ENCODE measurements at places on chromosomes 16 and 17. TPM values are rescaled to one million over a fixed set of nuclear protein-coding genes. Genes with fewer than 3 reads are reported as not detected.

GRCh38 chr16:27237219-27238015 lies 31.2 kb downstream of the NSMCE1 start:
- no peak for DNase-seq
- H3K27ac ChIP-seq: no peak overlapping the region
- no peaks in the 10 kb centered on the region for H3K4me1 ChIP-seq
- H3K36me3 ChIP-seq: no peaks in the 10 kb centered on the region
- no peaks in the 10 kb centered on the region for H3K27me3 ChIP-seq

ICAM2 gene
- total RNA-seq: 0.35 TPM

ABCC11 gene
- total RNA-seq: 0.33 TPM

PROCA1 gene
- 15.0 TPM for total RNA-seq

- H3K36me3 ChIP-seq: peaks cover 26% of the 10 kb centered on the region
- H3K27ac ChIP-seq: no peak overlapping the region
- H3K4me1 ChIP-seq: no peaks in the 10 kb centered on the region
- DNase-seq: peak; percentile 40
- H3K27me3 ChIP-seq: no peaks in the 10 kb centered on the region
These were observed 37.1 kb downstream of the LCMT1 start for GRCh38 chr16:25148568-25149215.

CHST4 gene
- total RNA-seq: 6.8 TPM

- no peaks in the 10 kb centered on the region for H3K36me3 ChIP-seq
- no peaks in the 10 kb centered on the region for H3K4me1 ChIP-seq
- DNase-seq: no peak
- no peak overlapping the region for H3K27ac ChIP-seq
- H3K27me3 ChIP-seq: no peaks in the 10 kb centered on the region
- H3K4me3 ChIP-seq: no peak overlapping the region
These were observed 19.7 kb downstream of the LRRC36 start for GRCh38 chr16:67346341-67346740.

SRCAP gene
- 63.1 TPM for total RNA-seq

DNA sequence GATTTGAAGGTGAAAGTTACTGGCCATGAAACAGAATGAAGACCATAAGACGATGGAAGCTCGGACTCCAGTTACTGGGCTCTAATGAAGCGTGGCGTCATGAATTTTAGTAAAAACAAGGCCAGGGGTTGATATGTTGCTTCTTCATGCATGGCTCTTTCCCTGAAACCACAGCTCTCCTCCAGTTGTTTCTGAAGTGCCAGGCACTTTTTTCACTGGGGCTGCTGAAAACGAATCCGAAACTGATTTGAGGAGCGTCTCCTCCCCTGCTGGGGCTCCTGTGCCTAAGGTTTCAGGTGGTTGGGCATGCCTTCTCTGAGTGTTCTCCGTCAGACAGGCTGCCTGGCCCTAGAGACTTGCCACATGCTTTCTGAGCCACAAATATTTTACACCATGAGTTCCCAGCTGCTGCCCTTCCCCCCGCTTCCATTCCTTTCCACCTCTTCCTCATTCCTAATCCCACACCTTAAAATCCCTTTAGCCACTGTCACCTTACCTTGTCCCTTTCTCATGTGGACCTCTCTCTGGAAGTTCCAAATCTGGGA lies 3.7 kb upstream of the MYL4 start:
- H3K4me1 ChIP-seq: peaks cover 10% of the 10 kb centered on the region
- H3K27ac ChIP-seq: no peak overlapping the region
- DNase-seq: peak; percentile 59
- no peak overlapping the region for H3K4me3 ChIP-seq

ZNRF1 gene
- total RNA-seq: 49.6 TPM

- H3K36me3 ChIP-seq: no peaks in the 10 kb centered on the region
- no peaks in the 10 kb centered on the region for H3K4me1 ChIP-seq
- peak within 1 kb of the TSS; percentile 57 for H3K4me3 ChIP-seq
- no peak within 1 kb of the TSS for H3K27ac ChIP-seq
These were observed at the start of gene IRF8 for GRCh38 chr16:85898521-85899442. Gene IRF8, plus strand, starts transcription at chr16:85899162. Its CDS starts 3,854 bp downstream, at chr16:85903016.

DNA sequence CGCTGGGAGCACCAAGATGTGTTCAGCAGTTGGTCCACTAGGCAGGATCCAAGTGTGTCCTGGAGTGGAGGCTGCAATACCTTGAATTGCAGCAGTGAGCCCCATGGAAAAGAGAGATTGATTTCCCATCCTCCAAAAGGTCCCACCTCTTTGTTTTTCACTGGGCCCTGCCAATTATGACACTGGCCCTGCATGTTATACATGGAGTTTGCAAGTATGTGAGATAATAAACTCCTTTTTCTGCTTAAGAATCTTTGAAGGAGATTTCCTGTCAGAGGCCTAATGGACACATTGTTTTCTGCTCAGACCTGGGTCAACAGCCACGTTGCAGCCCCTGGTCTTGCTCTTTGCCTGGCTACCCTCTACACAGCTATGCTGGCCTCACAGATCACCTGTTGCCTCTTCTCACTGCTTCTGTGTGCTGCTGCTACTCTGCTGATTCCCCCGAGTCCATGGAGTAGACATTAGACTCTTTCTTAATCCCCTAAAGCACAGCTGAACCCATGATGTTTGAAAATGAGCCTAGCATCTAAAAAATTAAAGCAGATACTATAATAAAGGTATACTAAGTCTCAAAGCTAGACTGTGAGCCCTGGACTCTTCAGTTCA lies 341.9 kb upstream of the CDH11 start:
- H3K27me3 ChIP-seq: no peaks in the 10 kb centered on the region
- no peaks in the 10 kb centered on the region for H3K4me1 ChIP-seq
- no peaks in the 10 kb centered on the region for H3K36me3 ChIP-seq
- no peak for DNase-seq
- no peak overlapping the region for H3K27ac ChIP-seq
- no peak overlapping the region for H3K4me3 ChIP-seq

GRCh38 chr17:59753522-59754467 lies 46.3 kb downstream of the VMP1 start:
- H3K4me3 ChIP-seq: no peak overlapping the region
- DNase-seq: no peak
- no peaks in the 10 kb centered on the region for H3K4me1 ChIP-seq
- H3K27ac ChIP-seq: no peak overlapping the region
- H3K36me3 ChIP-seq: peaks cover 6% of the 10 kb centered on the region

GRCh38 chr16:28522792-28523191 lies 16.0 kb downstream of the NUPR1 start:
- H3K4me3 ChIP-seq: no peak overlapping the region
- no peaks in the 10 kb centered on the region for H3K27me3 ChIP-seq
- H3K4me1 ChIP-seq: no peaks in the 10 kb centered on the region

DNA sequence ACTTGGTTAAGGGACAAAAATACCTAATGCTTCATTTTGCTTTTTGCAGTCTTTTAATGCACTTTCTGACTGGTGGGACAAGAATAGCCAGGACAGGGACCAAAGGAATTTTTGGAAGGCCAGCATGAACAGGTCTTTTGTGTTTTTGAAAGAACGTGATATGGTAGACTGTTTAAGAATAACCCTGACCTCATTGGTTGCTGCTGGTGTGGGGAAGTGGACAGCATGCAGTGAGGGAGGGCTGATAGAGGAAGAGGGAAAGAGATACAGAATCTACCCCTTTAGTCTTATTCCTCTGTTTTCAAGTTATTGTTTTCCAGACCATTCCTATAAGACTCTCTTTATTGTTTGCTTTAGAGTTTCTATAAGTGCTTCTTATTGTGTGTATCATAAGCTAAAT lies 816.2 kb downstream of the CDH11 start:
- DNase-seq: no peak
- no peak overlapping the region for H3K27ac ChIP-seq
- H3K27me3 ChIP-seq: no peaks in the 10 kb centered on the region
- H3K4me1 ChIP-seq: no peaks in the 10 kb centered on the region
- no peak overlapping the region for H3K4me3 ChIP-seq

KRT16 gene
- total RNA-seq: not detected

DNA sequence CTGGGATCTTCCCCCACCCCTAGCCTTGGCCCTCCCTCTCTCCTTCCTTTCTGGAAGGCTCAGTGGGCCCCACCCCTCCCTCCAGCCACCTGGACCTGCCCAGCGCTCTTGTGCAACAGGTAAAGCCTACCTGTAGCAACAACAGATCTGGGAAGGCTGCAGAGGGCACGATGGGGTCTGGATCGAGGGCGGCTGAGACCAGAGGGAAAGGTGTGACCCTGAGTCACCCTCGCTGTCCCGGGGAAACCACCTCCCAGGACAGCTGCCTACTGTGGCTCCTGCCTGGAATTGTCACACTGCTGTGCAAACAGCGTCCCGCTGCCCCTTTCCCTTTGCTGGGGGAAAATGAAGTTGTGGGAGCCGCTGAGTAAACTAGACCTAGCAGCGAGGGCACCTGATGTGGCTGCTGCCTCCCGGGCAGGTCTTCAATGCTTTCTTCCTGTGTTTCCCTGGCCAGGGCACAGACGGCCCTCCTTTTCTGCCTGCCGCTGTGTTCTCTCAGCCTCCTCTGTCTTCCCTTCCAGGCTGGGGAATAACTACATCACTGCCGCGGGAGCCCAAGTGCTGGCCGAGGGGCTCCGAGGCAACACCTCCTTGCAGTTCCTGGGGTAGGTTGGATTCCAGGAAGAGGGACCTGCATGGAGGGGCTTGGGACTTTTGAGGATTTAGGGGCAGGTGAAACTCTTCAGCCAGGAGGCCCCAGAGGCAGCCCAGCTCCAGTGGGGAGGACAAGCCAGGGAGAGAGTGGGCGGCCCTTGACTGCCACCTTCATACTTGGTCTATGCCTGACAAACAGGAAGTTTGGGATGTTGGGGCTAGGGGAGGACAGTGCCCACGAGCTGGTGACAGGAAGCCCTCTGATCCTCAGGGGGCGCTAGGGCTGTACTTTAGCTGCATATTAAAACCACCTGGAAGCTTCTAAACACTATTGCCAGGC lies 22.2 kb upstream of the CYLD start:
- H3K27me3 ChIP-seq: no peaks in the 10 kb centered on the region
- no peaks in the 10 kb centered on the region for H3K4me1 ChIP-seq
- H3K27ac ChIP-seq: no peak overlapping the region
- no peaks in the 10 kb centered on the region for H3K36me3 ChIP-seq

SMIM36 gene
- not detected for total RNA-seq

POLR3K gene
- total RNA-seq: 56.6 TPM

DNA sequence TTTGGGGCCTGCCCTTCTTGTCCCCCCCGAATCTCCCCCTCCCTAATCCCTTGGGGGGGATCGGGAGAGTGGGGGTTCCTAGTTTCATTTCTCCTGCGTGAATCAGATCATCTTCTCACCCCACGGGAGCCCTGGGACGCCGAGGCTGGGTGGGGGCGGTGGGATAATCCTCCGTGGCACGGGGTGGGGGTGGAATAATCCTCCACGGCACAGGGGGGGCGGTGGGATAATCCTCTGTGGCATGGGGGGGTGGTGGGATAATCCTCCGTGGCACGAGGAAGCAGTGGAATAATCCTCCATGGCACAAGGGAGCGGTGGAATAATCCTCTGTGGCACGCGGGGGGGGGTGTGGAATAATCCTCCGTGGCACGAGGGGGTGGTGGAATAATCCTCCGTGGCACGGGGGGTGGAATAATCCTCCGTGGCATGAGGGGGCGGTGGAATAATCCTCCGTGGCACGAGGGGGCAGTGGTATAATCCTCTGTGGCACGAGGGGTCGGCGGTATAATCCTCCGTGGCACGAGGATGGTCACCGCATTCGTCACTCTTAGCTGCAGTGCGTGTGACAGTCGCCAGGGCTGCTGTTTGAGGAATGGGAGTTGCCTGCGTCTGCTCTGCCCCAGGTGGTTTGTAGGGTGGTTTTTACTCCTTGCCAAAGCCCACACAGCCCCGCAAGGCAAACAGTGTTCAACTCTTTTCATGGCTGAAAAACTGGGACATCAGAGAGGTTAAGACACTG lies 156.9 kb downstream of the LAT start:
- DNase-seq: no peak
- H3K27me3 ChIP-seq: no peaks in the 10 kb centered on the region
- no peak overlapping the region for H3K27ac ChIP-seq
- H3K4me3 ChIP-seq: no peak overlapping the region
- no peaks in the 10 kb centered on the region for H3K36me3 ChIP-seq
- H3K4me1 ChIP-seq: no peaks in the 10 kb centered on the region

RNF213 gene
- total RNA-seq: 32.5 TPM

- peak overlapping the region; percentile 7 for H3K4me3 ChIP-seq
- no peak overlapping the region for H3K27ac ChIP-seq
- 0 out of 2 replicates have a peak, but pooled peaks cover 7% of the 10 kb centered on the region for H3K4me1 ChIP-seq
These were observed 3.2 kb downstream of the PITPNA start for GRCh38 chr17:1559047-1560043.

GRCh38 chr16:66858740-66859396 lies 14.7 kb downstream of the CA7 start:
- no peaks in the 10 kb centered on the region for H3K4me1 ChIP-seq
- no peaks in the 10 kb centered on the region for H3K27me3 ChIP-seq
- no peak overlapping the region for H3K4me3 ChIP-seq
- H3K27ac ChIP-seq: no peak overlapping the region
- no peaks in the 10 kb centered on the region for H3K36me3 ChIP-seq

DNA sequence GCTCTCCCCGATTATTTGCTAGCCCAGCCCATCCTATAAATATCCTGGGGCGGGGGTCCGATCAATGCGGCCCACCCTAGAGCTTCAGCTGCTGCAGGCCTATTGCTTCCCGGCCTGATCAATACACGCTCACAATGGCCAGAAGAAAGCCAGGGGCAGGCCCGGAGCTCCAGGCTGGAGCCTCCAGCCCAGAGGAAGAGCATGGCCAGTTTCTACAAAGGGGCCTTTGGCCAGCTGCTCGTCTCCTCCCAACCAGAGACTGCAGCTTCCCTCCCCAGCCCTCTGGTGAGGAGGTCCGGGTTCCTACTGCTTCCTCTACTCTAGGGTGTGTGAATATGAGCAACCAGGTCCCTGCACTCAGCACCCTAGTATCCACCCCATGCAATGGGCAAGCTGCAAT lies 36.7 kb downstream of the SALL1 start:
- H3K4me3 ChIP-seq: no peak overlapping the region
- H3K27ac ChIP-seq: no peak overlapping the region
- H3K36me3 ChIP-seq: no peaks in the 10 kb centered on the region
- no peaks in the 10 kb centered on the region for H3K4me1 ChIP-seq

DNA sequence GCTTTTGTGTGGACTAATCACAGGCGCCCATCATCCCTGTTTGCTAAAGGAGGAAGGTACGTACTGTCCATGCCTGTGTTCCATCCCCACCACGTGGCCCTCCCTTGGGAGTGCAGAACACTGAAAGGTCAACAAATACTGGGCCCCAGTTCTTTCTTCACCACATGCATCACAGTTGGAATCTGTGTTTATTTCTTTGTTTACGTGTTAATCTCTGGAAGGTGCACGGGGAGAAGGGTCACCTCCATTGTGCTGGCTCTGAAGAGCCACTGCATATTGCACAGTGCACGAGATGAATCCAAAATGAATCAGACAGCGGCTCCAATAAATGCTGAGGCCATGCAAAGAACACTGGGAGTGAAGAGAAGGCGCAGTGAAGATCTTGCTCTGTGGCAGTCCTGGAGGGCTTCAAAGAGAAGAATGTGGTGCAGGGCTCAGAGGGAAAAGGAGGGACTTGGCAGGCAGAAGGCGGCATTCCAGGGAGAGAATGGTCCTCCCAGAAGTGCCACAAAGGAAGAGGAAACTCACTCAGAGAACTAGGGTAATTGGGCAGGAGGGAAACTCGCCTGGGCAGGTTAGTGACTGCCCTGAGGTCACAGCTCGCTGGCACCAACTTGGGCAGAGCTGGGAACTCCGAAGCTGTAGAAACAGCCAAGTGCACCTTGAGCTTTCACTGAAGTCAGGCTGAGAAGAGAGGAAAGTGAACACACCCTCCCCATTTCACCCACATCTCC lies 3.7 kb downstream of the RPH3AL start:
- no peaks in the 10 kb centered on the region for H3K4me1 ChIP-seq
- no peaks in the 10 kb centered on the region for H3K27me3 ChIP-seq
- no peaks in the 10 kb centered on the region for H3K36me3 ChIP-seq

- H3K36me3 ChIP-seq: no peaks in the 10 kb centered on the region
- DNase-seq: no peak
- H3K27ac ChIP-seq: no peak overlapping the region
- H3K4me3 ChIP-seq: no peak overlapping the region
These were observed 77.6 kb upstream of the FOXF1 start for GRCh38 chr16:86432691-86433090.

Measured in H9 (cell line).